Peyer's patch (tissue), 4 donors: ENCODE measurements at places on chromosomes 5 and 9. TPM values are rescaled to one million over a fixed set of nuclear protein-coding genes. Genes with fewer than 3 reads are reported as not detected.

GRCh38 chr9:88420227-88420626, 32.0 kb downstream of the SPIN1 start:
- DNase-seq = no peak

- DNase-seq = no peak
These were observed 225.8 kb downstream of the MLLT3 start for GRCh38 chr9:20396509-20396908.

DNA sequence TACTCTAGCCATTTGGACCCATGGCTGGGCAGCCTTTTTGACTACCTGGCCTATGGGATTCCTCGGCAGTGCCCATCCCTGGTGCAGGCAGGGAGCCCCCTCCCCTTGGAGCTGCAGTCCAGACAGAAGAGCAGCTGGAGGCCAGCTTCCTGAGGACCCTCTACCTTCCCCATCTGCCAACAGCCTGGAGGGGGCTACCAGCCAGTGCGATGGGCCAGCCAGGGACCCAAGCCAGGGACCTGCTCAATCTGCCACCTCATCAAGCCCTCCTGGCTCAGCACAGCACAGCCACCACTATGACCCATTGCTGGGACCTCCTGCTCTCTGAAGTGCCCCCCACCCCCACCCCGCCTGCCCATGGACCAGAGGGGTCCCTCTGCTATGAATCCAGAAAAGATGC, 22.6 kb upstream of the TDRD7 start:
- DNase-seq = no peak

DNA sequence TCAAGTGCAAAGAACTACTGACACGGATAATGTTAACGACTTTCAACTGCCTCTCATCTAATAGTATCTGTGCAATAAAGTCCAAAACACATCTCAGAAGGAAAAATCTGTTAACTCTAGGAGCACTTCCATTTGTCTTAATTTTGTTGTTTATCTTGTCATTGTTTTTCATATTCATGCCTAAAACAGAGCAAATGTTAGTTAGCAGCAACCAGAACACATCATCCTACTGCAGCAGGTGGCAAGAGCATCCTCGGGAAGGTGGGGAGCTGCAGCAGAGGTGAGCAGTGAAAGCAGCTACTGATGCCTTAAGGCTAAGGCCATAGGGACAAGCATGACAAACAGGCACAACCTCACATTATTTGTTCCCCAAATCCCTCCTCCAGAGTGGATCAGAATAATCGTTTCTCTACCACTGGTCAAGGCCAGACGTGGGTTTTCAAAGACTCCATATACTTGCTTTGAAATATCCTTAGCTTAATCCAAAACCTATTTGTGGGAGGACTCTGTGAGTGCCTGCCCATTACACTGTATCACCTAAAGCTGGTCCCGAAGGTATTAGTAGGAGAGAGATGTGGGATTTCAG, 1.0 kb downstream of the HMGCS1 start:
- DNase-seq = no peak

GRCh38 chr5:62340392-62340791, 34.4 kb downstream of the KIF2A start:
- DNase-seq = no peak

DNA sequence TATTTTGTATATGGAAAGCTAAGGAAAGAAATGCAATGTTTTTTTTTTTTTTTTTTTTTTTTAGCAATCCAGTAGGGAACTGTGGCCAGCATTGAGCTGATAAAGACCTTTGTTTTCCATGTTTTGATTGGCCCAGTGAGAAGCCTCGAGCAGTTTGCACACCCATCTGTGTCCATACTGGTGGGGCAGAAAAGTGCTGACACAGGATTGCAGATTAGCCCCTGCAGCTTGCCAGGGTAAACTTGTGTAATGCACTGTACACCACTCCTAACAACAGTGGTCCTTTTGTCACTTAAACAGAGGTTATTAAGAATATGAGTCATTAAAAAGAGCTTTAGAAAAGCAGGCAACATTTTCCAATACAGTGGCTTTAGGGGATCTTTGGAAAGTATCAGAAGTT, 132.8 kb upstream of the CDKN2B start:
- no peak for DNase-seq

The GABRA6 gene
- not detected for total RNA-seq

The ACOT12 gene
- total RNA-seq = not detected

The SLC34A3 gene
- 4.0 TPM for total RNA-seq

The SLC1A1 gene
- total RNA-seq = 5.0 TPM

The GABRP gene
- not detected for total RNA-seq

The OGN gene
- total RNA-seq = 2.6 TPM

The ROR2 gene
- total RNA-seq = 3.8 TPM
